ENCODE measurements at places on chromosomes 7 and 10.

GRCh38 chr10:74047871-74048270 is 50.0 kb downstream of the VCL start:
- no peak for DNase-seq

GRCh38 chr7:155456738-155457543 is 988 bp upstream of the EN2 start:
- DNase-seq = peak; percentile 11

GRCh38 chr10:74824900-74825370 is 1.5 kb upstream of the KAT6B start:
- no peak for DNase-seq

DNA sequence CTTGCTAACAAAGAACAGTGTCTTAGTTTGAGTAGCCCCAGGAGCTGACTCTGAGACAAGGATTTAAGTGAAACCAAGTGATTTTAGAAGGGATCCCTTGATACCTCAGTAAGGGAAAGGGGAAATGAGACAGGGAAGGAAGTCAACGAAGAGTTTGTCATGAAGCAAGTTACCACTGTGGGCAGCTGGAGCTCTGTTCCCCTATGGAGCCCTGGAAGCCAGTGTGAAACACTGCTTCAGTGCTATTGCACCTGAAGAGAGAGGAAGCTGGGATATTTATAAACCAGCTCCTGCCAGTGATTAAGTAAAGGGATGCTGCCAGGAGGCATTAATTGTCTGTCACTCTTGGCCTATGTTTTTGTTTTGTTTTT is 58.9 kb upstream of the WAPL start:
- no peak for DNase-seq

- no peak for DNase-seq
Measured at GRCh38 chr7:50293509-50294179, 10.9 kb upstream of the IKZF1 start.
